ENCODE measurements at places on chromosomes 7 and 10. TPM values are rescaled to one million over a fixed set of nuclear protein-coding genes. Genes with fewer than 3 reads are reported as not detected.

DNA sequence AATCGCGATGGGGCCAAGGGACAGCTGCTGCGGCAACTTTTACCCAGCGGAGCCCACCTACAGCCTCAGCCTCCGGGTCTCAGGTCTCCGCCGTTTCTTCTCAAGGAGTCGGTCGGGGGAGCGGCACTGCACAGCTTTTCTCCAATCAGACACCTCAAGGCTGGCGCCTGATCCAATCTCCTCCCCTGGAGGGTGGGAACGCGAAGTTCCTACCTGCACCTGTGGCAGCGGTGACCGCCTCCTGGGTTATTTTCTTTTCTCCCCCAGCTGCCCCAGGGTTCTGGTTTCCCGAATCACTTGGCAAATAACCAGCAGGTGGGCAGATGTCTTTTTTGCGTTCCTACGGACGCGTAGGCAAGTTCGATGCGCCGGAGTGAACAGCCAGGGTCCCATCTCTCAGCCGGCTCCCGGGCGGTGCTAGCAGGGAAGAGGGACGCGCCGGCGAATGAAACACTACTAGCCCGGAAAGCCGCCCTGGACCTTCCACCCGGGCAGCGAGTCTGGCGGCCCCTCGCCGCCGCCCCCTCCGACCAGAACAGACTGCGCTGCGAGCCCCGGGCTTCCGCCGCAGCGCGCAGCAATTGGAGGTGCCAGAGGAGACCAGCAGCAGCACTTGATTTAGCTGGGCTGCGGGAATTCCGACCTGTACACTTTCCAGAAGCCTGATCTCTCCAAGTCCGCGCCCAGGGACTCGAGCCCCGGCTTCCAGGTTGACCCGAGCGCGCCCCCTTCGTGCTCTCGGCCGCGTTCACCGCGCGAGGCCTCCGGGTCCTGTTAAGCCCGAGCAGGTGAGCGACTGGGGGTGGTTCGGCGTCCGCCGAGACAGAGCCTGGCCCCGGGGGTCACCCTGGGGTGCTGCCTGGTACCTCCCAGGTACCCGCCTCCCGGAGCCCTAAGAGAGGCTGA lies at the start of gene PRR15:
Gene PRR15 (plus strand): TSS at position 246 of the 906 bp plus-strand sequence. CDS start 2,495 bp downstream, outside the sequence.
- DNase-seq, result no peak

DNA sequence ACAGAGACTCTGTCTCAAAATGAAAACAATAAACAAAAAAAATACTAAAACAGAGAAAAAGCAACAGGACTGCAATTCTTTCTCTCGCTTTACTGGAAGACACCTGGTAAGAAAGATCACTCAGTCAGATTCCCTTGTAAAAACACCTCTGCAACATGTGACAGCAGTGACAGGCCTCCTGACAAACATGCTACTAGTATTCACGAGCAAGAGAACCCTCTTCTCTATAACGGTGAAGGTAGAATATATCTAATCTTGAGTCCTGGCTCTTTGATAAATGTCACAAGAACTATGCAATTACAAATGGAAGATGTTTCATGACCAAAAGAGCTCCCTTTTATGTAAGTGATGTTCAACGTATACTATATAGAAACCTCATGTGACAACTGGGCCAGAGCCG lies 986.7 kb upstream of the LRRN3 start:
- DNase-seq, result no peak

Gene SPRN
- total RNA-seq, result not detected

Gene CPN1
- not detected for total RNA-seq

Data from natural killer cell treated with Interleukin-12 subunit alpha and Interleukin-12 subunit beta and Interleukin-15 and Interleukin-18, amount 100 ng/mL, for 72 hours (primary cell).